AG09319 (cell line): ENCODE measurements at places on chromosomes 13 and 19.
A peak's percentile ranks its signal among the peaks of the same experiment; 100 is the strongest.

- DNase-seq: no peak
Observed at GRCh38 chr19:18774782-18775444, 16.2 kb downstream of the COMP start.

- DNase-seq: no peak
Observed at GRCh38 chr13:74681891-74682290, 547.7 kb upstream of the KLF12 start.

DNA sequence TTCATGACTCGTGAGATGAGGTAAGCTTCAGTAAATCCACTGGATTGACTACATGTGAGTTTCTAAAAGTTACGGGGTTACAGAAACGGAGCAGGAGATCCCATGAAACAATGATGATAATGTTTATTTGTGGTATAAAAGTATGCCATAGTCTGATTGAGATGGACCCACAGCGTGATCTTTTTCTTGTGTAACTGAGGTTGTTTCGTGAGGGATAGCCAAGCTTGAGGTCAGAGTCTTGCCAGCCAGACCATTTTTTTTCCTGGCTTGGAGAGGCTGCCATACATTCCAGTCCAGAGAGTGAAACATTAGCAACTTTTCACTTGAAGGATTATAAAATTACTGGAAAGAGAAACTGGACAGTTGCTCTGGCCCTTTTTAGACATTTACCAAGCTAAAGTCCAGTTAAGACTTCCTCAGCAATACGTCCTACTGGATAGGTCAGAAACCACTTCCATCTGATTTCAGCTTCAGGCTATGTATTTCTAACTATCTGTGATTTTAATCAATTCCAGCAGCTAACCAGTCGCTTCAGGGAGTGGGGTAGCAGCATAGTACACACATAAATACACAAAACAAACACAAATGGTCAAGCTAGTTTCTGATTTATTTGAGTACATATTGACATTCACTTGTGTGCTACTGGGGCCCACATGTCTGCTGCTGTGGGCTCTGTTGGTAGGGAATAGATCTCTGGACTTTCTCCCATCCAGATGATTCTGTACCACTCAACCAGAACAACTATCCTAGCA lies 194.6 kb downstream of the POSTN start:
- peak; percentile 95 for DNase-seq

DNA sequence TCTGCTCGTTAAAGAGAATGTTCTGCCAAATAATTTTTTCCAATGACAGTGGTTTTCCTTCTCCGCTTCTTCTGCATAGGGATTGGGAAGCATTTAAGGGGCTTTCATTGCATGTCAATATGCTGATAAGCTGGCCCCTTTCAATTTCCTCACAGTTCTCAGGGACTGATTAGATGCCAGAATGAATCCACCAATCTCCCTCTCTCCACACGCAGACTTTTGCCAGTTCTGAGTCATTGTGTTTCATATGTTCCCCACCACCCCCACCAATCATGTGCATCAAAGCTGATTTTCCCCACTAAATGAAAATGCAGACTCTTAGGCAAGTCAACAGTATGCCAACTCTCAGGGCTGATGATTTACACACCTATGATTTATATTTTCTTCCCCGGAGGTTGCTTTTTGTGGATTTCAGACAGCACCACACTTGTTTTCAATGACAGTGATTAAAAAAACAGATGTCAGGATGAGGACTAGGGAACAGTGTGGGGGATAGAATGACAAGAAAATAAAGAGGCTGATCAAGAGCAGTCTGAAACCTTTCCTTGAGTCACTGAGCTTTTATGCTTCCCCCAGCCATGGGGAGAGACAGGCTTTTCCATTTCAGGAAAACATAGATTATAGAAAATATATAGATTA lies 47.9 kb upstream of the C13orf42 start:
- no peak for DNase-seq

- no peak for DNase-seq
Observed at GRCh38 chr19:3028305-3029064, 595 bp downstream of the TLE2 start.
